ENCODE measurements at places on chromosomes 7 and 10.

GRCh38 chr7:139748373-139748765, 29.4 kb downstream of the HIPK2 start:
- no peak for DNase-seq

DNA sequence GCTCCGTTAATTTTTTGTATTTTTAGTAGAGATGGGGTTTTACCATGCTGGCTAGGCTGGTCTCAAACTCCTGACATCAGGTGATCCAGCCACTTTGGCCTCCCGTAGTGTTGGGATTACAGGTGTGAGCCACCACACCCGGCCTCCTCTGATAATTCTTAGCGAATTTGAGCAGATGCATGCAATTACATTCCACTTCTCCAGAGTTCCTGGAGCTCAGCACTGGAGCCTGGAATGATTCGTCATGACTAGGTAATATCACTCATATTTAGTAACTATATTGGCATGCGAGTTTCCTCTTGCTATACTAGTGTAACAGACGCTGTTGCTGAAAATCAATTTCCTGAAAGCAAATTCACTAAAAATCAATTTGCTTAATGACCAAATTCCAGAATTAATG, 86.8 kb downstream of the MKX start:
- no peak for DNase-seq

- no peak for DNase-seq
These were observed 350.0 kb downstream of the PLXNA4 start for GRCh38 chr7:132226046-132226956.

- no peak for DNase-seq
These were observed 129.9 kb upstream of the ITGB1 start for GRCh38 chr10:33087922-33088321.

DNA sequence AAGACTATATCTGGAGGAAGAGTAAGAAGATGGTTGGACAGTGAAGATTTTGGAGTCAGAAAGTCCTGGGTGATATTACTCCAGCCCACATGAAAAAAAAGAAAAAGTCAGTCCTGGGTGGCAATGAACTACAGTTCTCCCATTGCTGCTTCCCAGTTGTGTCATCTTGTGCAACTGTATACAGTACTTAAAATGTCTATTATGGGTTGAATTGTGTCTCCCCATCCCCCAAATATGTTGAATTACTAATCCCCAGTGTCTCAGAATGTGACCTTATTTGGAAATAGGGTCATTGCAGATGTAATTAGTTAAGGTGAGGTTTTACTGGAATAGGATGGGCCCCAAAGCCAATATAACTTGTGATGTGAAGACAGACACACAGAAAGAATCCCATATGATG, 15.6 kb downstream of the SEC23IP start:
- no peak for DNase-seq

DNA sequence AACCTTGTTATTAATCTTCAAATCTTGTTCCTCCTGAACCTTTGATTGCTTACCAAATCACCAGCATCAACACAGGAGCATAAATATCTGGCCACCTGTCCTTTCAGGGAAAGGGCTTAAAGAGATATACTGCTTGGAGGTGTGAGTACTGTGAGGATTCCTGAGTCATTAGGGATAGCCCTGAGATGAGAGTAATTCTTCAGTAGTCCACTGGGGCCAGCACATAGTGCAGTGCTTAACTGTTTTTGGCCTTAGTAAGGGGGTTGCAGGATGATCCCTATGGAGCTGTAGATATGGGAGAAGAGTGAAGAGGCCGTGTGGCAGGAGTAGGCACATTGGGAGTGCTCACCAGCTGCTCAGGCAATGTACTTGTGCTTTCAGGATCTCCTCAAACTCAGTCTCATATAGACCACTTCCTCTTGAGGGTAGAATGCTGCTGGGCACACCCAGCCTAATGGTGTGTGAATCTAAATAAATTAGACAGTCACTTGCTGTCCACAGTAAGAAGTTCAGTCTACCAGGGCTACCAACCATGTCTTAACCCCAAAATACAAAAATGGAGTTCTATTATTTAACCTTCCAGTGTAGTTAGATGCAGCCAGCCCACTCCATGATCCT, 26.5 kb upstream of the GPR141 start:
- no peak for DNase-seq

GRCh38 chr7:28052933-28053332, 127.7 kb downstream of the JAZF1 start:
- no peak for DNase-seq

- no peak for DNase-seq
These were observed 528.8 kb downstream of the DNAJB6 start for GRCh38 chr7:157865351-157866165.

GRCh38 chr10:13950543-13950939, 363.8 kb downstream of the PRPF18 start:
- no peak for DNase-seq

DNA sequence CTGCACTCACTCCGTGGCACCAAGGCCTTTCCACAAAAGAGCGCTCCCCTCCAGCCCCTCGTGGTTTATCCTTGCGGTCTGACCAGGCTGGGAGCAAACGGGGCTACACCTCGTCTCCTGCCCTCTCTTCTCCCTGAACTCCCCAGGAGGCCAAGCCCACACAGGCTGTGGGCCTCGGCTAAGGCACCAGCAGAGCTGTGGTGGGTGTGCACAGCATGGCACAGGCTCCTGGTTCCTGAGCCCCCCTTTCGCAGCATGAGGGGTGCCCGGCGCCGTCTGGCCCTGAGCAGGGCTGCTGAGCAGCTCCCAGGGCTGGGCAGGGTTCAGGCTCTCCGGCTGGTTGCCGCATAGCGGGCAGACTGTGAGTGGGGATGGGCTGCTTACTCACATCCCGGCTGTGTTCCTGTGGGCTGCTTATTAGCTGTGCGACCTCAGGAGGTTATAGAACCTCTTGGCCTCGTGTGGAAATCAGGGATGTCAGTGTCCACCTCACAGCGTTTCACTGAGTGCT, 90.4 kb downstream of the ZMIZ1 start:
- no peak for DNase-seq

GRCh38 chr10:31322647-31323046, 3.6 kb downstream of the ZEB1 start:
- no peak for DNase-seq

DNA sequence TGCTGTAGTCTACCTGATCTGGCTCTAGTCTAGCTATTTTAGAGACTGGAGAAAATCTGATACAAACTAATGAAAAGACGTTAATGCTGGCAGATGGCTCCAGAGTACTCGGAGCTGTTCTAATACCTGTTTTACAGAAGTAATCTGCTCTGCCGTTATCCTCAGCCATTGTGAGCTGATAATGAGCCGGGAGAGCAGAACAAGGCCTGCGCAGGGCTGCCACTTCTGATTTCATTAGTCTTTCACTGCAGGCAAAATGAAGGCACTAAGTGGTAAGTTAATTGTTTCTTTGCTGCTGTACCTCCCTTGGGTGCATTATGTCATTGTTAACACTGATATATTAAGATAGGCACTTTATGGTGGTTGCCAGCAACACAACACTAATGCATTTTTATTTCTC, 456.4 kb upstream of the PFKP start:
- no peak for DNase-seq

DNA sequence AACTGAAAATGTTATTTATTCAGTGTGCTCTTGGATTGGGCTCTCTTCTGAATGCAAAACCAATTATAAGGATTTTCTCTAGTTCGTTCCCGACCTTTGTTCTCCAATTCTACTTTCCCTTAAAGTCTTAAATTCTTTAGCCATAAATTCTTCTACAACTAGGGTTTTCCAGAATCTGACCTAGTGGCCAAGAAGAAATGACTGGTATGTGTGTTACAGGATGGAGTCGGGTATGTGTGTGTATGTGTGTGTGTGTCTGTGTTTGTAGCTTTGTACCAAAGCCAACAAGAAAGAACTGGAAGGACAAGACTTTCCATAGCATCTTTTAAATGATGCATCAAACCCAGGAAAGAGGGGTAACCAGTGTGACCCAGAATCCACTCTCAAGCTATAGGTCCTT, 25.8 kb upstream of the LEP start:
- no peak for DNase-seq

DNA sequence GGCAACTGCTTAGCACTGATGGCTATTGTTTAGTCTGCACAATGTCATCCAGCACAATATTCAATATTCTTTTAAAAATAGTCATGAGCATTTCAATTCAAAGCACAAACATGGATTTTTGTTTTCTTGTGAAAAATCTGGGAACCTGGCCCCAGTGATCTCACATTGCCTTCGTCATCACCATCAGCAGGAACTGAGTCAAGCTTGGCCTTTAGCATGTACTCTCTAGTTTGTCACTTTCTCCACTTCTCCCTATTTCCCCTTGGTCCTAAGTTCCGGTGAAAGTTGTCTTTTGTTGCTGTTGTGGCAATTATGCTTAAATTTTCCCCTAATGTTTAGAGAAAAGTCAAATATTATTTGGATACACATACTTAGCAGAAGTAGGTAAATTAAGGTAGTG, 252.9 kb upstream of the SORCS1 start:
- DNase-seq: no peak

DNA sequence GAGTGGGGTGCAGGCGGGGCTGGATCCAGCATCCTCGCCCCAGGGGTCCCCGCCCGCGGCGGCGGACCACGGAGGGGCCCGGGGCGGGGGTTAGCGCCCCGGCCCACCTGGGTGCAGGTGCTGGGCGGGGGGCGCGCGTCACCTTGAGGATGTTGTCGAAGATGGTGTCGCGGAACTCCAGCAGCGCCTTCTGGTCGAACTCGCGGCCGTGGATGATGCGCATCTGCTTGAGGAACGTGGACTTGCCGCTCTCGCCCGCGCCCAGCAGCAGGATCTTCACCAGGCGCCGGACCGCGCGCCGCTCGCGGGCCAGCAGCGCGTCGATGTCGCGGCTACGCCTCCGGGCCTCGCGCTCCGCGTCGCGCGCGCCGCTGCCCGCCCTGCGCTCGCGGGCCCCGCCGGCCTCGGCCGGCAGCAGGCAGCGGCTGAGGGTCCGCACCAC, 376 bp downstream of the GNA12 start:
- no peak for DNase-seq

GRCh38 chr10:69716711-69717560, 84.8 kb upstream of the COL13A1 start:
- DNase-seq: no peak

DNA sequence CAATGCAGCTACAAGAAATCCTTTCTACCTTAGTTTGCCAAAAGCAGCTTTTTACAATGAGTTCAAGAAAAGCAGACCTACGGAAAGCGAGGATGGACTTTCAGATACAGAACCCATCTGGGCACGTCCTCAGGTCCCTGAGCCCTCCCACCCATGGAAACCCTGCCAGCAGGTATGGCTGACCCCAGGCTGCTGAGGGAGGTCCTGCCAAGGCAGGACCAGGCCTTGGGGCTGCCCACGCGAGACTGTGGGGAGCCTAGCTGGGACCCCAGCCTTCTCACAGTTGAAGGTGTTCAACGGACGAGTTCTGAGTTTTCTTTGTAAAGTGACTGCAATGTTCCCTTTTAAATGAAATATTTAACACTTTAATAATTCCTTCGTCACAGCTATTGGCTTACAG, 245.0 kb downstream of the MGMT start:
- no peak for DNase-seq

- no peak for DNase-seq
These were observed 23.2 kb downstream of the POR start for GRCh38 chr7:75937958-75938786.

DNA sequence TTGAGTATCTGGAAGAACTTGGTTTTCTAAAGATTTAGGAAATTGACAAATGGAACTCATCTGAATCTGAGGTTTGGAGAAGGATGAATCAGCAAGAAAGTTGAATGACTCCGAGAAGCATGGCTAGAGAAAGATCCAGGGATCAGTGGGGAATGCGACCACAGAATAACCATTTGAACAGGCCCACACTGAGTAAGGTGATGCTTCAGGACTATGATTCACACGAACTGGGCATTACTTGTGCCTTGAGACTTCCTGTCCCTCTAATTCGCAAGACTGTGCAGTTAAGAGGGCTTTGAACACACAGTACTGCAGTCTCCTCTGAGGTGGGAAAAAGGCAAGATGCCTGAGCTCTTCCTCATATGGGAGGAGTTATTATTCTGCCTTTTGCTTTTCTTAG, 395.5 kb upstream of the POM121L12 start:
- DNase-seq: no peak

- peak; percentile 98 for DNase-seq
These were observed 16.2 kb upstream of the ZFAND2A start for GRCh38 chr7:1175967-1176851.

- no peak for DNase-seq
These were observed 43.7 kb upstream of the NXPH1 start for GRCh38 chr7:8389593-8390261.

- no peak for DNase-seq
These were observed 43.3 kb upstream of the TMEM248 start for GRCh38 chr7:66877577-66878300.

- DNase-seq: no peak
These were observed 29.0 kb upstream of the MPP7 start for GRCh38 chr10:28331841-28332240.

DNA sequence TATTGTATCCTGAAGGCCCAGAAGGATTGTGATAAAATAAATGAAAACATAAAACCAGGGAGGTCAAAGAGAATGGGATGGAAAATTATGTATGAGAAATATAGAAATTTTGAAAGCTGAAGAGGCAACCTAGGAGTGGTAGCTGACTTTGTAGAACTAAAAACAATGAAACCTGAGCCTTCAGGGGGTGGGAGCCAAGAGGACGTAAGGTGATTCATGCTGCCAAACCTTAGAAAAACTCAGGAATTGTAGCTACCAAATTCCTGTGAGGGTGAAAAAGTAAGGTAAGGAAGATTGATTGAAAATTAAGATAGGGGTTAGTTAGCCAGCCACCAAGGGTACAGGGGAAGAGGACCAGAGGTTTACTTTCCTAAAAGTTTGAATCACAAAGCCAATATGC, 213.2 kb downstream of the KCND2 start:
- DNase-seq: no peak

DNA sequence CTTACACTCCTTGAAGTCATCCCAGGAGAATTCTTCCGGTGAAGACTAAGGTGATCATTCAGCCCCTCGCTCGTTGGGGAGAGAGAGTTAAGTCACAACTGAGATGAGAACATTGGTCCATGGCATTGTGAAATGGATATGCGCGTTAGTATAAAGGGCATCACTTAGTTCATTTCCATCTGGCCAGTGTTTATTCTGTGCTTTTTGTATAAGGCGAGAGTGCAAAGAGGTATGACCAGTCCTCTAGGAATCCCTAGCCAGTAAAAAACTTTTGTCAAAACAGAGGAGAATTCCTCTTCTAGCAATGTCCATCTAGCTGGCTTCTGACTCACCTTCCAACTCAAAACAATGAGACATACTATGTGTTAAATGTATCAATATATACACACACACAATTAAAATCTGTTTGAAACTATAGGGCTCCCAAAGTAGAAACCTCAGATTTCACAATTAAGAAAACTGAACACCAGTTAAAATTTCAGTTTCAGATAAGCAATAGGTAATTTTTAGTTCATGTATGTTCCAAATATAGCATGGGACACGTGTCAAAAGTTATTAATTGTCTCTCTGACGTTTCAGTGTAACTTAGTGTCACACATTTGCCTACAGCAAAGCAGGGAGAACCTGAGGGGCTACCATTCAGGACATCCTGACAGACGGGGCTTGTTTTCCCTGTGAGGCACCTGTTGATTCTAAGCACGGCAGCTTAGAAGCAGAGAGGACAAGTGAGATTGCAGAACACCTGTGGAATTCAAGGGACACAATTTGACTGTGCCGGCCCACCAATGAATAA, 158.9 kb downstream of the KLF6 start:
- no peak for DNase-seq

GRCh38 chr7:786472-787255, 45.6 kb upstream of the SUN1 start:
- peak; percentile 57 for DNase-seq

Data from activated CD8-positive, alpha-beta memory T cell treated with anti-CD3 and anti-CD28 coated beads for 48 hours (primary cell).